ENCODE measurements at places on chromosomes 12 and 14.

GRCh38 chr12:107564946-107565345 lies 120.7 kb upstream of the PWP1 start:
- no peak for DNase-seq

DNA sequence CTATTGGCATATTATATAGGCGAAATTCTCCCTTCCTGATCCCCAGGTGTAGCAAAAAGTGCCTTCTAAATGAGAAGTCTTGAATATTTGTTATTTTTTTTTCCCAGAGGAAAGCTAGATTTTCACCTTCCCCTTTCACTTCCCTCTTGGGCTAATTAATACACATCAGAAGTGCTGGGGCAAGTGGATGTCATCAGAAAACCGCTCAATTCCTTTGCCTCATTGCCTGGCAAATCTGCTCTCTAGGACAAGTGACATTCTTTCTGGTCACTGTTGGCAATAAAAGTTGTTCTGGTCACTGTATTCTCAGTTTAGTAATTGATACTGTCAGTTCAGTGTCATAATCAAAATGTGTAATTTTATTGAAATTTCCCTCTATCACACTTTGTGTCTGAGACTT lies 174.5 kb downstream of the ETNK1 start:
- DNase-seq, result no peak

GRCh38 chr12:9944391-9944790 lies 12.2 kb upstream of the CLEC2A start:
- DNase-seq, result no peak

GRCh38 chr14:83975841-83976770 lies 1553.8 kb upstream of the FLRT2 start:
- DNase-seq, result no peak

DNA sequence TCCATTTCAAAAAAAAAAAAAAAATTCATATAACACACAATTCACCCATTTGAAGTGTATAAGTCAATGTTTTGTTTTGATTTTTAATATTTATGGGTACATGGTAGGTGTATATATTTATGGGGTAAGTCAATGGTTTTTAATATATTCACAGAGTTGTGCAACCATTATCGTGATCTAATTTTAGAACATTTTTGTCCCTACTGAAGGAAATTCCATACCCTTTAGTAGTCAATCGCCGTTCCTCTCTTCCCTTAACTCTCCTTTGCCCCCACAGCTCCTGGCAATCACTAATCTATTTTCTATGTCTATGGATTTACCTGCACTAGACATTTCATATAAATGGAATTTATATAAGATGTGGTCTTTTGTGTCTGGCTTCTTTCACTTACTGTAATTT lies 92.8 kb downstream of the TRAFD1 start:
- no peak for DNase-seq

All from GM13976 (cell line).